ENCODE measurements at places on chromosomes 12 and 14. TPM values are rescaled to one million over a fixed set of nuclear protein-coding genes. Genes with fewer than 3 reads are reported as not detected.

- no peak for DNase-seq
Observed at GRCh38 chr12:6494258-6494743, 399 bp downstream of the NCAPD2 start.

GRCh38 chr12:21219206-21219605 is 88.2 kb downstream of the SLCO1B1 start:
- no peak for DNase-seq

- DNase-seq, result no peak
Observed at GRCh38 chr12:111457577-111457976, 51.9 kb downstream of the SH2B3 start.

GRCh38 chr14:90545966-90546751 is 149.3 kb downstream of the CALM1 start:
- no peak for DNase-seq

DNA sequence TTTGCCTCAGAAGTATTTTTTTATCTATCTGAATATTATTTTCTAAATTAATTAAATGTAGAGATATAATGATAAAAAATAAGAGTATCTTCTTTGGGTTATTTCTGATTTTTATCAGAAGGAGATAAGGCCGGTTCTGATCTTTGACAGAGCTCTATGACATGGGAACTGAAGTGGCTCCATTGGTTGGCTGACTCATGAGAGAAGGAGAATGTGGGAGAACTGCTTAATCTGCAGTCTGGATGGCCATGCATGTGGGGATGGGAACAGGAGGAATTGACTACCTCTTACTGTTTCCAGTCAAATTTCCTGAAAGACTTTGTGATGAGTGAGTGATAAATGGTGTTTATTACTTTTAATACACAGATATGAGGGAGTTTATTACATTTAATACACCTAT is 155.8 kb upstream of the ATP2B1 start:
- no peak for DNase-seq

DNA sequence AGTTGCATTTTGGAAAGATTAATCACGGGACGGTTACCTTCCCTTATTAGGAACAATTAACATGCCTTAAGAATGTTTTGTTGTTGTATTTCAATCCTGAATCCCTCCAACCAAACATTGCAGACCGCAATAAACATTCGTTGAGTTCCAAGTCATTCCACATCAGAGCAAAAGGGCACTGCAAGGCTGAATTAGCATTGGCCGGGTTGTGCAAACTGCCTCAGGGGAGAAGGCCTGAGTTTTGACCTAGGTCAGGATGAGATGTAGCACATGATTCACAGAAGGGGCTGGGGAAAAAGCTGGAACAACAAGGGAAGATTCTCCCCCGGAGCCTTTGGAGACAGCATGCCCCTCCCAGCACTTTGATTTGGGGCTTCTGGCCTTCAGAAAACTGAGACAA is 82.1 kb upstream of the BDKRB2 start:
- no peak for DNase-seq

DNA sequence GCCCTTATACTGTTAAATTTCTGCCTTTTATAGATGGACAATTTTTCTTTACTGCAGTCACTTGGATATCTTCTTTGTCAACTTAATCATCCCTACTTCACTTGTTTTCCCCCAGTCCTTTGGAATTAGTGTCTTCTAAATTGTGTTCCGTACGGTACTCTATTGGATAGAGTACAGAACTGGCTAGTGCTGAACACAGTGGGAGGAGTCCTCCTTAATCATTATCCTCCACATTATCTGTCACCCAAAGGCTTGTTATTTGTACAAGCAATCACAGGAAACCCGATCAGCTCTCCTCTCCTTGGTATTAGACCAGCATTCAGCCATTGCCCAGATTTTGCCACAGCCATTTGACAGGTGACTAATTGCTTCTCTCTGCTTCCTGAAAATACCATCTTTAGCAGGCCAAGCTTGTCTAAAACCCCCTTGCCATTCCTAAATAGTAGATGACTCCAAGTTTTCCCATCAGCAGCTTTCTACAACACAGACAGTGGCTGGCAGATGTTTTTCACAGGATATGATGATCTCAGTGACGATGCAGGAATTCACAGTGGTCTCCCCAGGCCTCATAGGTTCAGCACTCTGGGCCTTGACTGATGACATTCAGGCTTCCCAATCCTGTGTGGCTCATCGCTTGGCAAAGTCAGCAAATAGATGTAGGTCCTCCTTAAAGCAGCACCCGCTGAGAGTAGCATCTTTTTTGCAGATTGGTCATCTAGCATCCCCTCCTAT is 216.0 kb upstream of the RGS6 start:
- DNase-seq, result no peak

DNA sequence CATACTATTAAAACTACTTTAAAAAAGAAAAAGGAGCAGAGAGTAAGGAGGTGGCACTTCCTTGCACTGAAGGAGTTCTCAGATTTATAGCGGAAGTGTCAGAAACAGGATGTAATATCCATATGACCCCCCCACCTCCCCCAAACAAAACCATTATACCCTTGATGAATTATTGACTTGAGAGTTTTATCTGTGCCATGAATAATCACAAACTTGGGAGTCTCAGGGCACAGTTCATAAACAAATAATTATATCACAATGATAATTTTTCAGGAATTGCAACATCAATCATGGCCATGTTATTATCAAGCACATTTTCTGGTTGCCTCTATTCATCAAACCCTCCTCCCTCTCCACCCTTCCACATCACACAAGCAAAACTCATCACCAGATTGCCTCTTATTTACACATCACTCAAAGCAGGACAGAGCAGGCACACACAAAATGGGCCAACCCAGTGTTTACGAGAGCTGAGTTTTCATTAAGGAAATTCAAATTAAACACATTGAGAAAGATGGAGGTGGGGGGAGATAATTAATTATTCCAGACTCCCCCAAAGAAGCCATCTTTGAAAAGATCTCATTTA is 141.4 kb downstream of the EGLN3 start:
- no peak for DNase-seq

GRCh38 chr12:77042833-77043232 is 22.5 kb downstream of the E2F7 start:
- no peak for DNase-seq

DNA sequence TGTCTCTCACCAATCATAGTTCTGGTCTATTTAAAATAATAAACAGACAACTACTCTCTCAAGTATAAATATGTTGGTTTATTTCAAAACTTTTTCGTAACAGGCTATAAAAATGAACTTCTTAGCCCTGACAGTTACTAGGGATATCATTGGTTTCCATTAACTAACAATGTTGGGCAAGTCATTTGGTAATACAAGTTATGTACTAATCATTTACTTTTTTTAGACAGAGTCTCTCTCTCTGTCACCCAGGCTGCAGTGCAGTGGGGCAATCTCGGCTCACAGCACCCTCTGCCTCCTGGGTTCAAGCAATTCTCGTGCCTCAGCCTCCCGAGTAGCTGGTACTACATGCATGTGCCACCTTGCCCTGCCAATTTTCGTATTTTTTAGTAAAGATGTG is 14.6 kb upstream of the KANSL2 start:
- DNase-seq, result no peak

- no peak for DNase-seq
Observed at GRCh38 chr12:76024942-76025600, 6.5 kb downstream of the PHLDA1 start.

DNA sequence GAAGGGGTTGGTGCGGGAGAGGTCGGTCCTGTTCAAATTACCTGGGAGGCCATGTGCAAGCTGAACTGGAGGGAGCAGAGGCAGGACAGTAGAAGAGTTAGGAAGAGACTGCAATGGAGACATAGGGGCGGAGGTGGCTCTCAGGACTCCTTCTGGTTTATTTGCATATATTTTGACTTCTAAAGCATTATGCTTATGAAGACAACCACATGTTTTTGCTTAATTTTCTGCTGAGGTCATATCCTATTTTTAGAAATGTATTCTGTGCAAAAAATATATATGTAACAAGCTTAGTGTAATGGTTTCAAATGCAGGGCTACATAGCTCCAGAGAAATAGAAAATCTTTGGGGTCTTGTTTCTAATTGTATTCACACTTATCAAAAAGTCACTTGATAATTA is 137.0 kb upstream of the MDM1 start:
- DNase-seq, result no peak

DNA sequence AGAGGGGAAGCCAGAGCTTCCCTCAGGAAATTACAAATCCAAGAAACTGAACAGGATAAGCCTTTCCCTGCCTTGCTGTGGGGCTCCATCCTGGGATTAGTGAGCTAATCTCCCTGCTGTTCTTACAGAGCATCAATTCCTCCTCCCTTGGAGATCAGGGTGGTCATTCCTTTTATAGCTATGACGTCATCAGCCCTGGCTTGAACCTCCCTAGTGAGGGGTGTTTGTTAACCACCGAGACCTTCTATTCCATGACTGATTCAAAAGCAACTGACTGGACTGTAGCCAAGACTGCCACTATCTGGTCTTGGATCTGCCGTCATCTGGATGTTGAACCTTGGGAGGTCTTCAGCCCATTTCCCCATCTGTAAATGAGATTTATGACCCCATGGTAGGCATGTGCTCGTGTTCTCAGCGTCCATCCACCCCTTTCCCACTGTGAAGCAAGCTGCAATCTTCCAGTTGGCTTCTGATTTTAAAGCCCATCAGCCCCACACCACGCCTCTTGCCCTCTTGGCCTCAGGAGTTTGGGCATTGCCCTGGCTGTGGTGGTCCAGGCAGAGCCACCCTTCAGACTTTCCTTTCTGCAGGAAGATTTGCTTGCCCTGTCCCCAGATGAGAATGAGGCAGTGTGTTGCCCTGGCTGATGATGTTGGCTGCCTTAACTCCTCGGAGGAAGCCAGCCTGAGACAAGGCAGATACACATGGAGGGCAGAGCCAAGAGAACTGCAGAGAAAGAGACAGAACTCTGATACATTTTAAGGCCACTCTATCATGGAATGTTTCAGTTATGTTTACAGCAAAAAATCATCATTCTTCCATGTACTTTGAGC is 59.6 kb upstream of the ACTN1 start:
- no peak for DNase-seq

DNA sequence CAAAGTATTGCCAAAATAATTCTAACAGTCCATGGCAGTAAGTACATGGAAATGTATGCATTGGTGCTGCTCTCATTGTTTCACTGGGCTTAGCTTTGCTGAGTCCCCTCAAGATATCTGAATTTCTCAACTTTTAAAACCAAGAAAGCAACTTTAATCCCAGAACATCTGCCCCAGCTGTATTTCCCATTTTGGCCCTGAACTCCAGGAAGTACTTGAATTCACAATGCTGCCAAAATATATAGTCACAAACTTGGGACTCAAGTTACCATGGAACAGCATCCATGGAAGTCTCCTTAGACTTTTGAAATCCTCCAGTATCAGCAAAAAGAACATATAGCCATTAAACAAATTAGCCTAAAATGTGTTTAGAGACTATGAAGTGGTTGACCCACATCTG is 78.5 kb upstream of the FLRT2 start:
- no peak for DNase-seq

DNA sequence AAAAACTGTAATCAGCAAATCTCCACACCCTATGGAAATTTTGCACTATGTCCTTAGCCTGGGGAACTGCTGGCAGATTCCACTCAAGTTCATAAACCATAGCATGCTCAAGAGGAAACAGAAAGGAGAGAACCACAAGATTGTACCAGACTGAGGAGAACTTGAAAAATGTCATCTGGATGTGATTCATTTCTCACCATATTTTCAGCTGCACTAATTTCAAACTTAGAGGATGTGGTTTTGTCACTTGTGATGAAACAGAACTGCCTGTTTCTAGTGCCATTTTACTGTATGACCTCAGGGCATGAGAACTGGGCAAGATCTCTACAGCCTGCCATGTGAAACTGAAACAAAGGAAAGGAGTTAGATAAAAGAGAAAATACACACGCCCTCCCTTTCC is 1493.1 kb upstream of the FLRT2 start:
- DNase-seq, result no peak

GRCh38 chr12:114238808-114239207 is 167.1 kb downstream of the TBX5 start:
- peak; percentile 14 for DNase-seq

GRCh38 chr12:67986632-67987031 is 2.6 kb upstream of the IFNG-AS1 start:
- no peak for DNase-seq

- no peak for DNase-seq
Observed at GRCh38 chr12:46406352-46407027, 33.9 kb upstream of the SLC38A2 start.

DNA sequence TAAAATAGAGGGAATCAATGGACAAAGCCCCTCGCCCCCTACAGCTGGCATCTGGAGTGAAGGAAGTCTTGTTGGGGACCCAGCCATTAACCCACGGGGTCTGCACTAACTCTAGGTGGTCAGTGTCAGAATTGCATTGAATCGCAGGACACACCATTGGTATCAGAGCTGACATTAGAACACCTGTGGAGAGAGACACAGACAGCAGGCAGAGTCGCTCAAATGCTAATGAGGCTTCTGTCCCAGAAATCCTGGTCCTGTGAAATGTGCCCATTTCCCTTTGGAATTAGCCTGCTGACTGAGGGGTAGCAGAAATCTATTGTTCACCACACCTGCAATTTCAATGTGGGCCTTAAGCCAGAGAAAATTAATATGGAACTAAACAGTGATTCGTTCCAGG is 33.0 kb downstream of the TMEM132D start:
- DNase-seq, result no peak

The KRT1 gene
- total RNA-seq, result 0.42 TPM

The NTN4 gene
- total RNA-seq, result 12.8 TPM

The TBC1D30 gene
- 3.9 TPM for total RNA-seq

The SCNN1A gene
- 5.7 TPM for total RNA-seq

The AQP6 gene
- total RNA-seq, result 0.26 TPM

The GSG1 gene
- 1.1 TPM for total RNA-seq
